ENCODE measurements at places on chromosomes 3 and 15.

DNA sequence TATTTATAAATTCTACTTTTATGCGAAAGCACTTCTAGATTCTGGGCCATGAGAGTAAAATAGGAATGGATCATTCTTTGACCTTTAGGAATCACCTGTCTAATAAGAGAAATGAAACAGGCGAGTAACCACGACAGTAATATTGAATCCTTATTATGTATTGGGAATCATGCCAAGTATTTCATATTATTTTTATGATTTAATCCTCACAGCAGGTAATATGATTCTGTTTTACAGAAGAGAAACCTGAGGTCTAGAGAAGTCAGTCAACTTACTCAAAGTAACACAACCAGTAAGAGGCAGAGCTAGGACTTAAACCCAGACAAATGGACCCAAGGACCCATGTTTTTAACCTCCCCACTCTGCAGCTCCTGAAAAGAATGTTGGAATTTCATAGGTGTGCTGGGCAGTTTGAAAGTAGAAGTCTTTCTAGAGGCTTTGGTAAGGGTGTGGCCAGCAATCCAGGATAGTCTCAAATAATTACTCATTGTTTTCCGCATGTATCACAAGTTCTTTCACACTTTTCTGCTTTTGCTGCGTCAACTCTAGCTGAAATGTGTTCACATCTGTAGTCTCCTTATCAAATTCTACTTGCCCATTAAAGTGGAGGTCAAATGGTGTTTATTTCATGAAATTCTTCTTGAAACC lies 181.7 kb downstream of the TPRG1 start:
- DNase-seq: no peak

DNA sequence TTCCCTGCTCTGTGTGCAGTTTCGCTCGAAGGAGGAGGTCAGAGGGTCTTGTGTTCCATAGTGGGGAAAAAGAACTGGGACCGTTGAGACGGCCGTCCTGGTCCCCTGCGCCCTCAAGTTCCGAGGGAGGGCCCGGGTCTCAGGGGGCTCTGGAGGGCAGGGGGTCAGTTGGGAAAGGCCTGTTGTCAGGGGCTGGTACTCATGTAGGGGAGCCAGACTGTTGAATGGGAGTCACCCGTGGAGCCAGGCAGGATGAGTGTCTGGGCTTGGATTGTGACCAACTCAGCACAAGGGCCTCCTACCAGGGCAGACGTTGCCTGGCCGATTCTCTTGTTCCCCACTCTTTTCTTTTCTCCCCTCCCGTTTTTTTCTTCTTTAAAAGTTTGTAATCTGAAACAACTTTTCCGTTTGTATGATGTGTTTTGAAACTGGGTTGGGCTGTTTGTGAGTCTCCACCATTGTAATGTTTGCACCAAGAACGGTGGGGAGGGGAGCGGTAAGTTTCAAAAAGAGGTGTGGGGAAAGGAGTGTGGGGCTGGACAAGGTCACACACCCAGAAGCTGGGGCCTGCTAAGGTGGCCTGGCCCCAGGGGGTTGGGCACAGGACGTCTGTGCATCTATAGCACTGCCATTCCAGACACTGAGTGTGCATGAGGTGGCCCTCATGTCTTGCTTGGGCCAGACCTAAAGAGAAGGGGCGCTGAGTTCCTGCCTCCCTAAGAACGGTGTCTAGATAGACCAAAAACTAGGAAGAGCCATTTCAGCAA lies 1.1 kb downstream of the CMTM7 start:
- DNase-seq: peak; percentile 14

GRCh38 chr15:100125401-100126191 lies 216.2 kb downstream of the ADAMTS17 start:
- no peak for DNase-seq

DNA sequence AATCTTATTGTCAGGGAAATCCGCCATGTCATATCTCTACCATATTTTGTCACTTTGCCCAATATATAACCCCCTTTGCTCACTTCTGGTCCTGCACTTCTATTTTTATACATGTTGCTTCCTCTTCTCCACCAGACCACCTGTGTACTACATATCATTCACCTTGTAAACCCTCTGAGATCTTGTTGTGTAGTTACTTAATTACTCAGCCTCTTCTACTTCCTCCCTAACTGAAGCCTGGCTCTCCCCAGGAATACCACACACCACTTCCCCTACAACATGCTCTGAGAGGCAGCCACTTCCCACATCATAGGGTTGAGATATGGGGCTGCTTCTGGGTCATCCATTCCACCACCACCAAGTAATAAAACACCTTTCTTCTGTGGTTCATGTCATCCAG lies 10.0 kb downstream of the HEXA start:
- no peak for DNase-seq

GRCh38 chr15:98942431-98942830 lies 65.2 kb downstream of the PGPEP1L start:
- no peak for DNase-seq

Measured in stimulated activated CD4-positive, alpha-beta T cell treated with anti-CD3 and anti-CD28 coated beads, Interleukin-4, amount 100 ng/mL, for 4 hours (primary cell).